ENCODE measurements at places on chromosomes 2 and 18. TPM values are rescaled to one million over a fixed set of nuclear protein-coding genes. Genes with fewer than 3 reads are reported as not detected.

L3MBTL4 gene
- 0.79 TPM for polyA plus RNA-seq

ALPP gene
- not detected for polyA plus RNA-seq

LIPG gene
- 7.2 TPM for polyA plus RNA-seq

PLA2R1 gene
- polyA plus RNA-seq: 0.36 TPM

LYG2 gene
- not detected for polyA plus RNA-seq

RNF144A gene
- 3.5 TPM for polyA plus RNA-seq

ECEL1 gene
- not detected for polyA plus RNA-seq

C2orf66 gene
- not detected for polyA plus RNA-seq

Data from heart left ventricle (tissue), 16 donors.